T1000 (cell line): ENCODE measurements at places on chromosomes 3 and 15.

GRCh38 chr3:156014489-156014888 lies 105.9 kb upstream of the KCNAB1 start:
- no peak for DNase-seq

- DNase-seq: no peak
Measured at GRCh38 chr3:41370307-41370706, 171.0 kb downstream of the CTNNB1 start.

DNA sequence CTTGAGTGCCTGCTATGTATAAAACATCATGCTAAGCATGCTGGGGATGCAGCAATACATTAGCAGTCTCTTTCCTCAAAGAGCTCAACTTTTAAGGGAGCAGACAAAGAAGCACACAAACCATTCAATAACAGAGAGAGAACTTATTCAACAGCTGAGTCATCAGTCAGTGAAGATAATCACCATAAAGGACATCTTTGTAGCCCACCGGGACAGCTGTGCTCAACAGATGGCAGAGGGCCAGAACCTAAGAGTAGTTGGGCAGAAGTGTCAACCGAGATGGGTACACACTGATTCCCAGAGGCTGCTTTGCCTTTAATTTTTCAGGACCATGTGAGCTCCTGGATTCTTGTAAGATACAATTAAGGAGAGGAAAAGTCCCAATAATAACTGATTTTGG lies 4.2 kb upstream of the RAB8B start:
- no peak for DNase-seq

DNA sequence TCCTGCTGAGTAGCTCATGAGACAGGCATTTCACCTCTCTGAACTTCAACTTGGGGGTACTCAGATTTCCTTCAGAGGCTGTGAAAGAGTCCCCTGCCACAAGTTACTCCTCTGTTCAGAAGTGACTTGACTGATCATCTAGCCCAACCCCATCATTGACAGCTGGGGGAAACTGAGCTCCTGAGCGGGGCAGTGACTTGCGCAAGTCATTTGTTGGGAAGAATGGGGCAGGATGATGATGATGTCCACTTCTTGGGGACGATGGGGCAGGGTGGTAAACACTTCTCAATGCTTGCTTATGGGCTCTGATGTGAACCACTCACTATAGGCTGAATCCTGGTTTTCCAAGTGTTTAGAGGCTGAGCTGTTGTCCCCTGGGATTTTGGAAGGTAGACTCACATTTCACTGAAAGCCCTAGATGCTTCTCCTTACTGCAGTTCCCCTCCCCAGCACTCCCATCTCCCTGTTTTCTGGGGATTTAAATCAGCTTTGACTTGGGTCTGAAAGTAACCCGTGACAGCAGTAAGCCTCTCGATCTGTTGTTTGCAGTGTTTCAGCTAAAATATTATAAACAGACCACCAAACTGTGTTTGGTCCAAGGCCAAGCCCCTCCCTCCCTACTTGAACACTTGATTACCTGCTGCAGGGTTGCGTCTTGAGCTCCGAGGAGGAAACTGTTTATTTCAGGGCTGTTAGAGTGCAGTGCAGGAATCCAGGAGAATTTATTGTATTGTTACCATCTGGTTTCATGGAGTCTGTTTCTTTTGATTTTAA lies 25.1 kb downstream of the SMAD3 start:
- DNase-seq: no peak

- no peak for DNase-seq
Measured at GRCh38 chr3:37905987-37906674, 44.5 kb downstream of the CTDSPL start.

DNA sequence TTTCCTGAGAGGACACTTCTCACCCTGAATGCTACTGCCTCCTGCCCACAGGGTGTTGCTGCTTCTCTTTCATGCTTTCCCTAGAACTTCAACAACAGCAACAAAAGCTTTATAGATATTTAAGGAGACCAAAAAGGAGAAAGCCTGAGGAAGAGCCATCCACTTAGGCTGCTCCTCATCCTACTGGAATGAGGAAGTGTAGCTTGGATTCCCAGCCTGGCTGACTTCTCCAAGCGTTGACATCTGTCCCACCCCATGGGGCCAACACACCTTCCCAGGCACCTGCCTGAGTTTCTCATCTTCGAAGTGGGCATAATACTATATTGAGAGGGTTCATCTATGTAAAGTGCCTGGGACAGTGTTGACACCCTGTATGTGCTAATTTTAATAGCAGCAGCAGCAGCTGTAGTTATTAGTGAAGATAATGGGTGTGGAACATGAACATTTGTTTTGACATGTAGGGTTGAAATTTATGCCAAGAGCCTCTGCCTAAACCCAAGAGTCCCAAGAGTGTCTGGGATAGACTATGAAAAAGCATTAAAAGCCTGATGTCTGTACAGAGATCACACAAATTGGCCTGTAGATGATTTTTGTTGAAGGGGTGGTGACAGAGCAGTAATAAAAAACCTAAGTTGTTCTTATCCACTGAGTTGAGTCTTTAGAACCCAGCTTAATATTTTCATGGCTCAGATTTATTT lies 96.5 kb upstream of the PIAS1 start:
- no peak for DNase-seq

- DNase-seq: no peak
Measured at GRCh38 chr3:49869525-49870126, at the start of gene CAMKV. Gene CAMKV, minus strand, starts transcription at chr3:49869906. Its CDS starts 7,518 bp downstream, at chr3:49862388.

DNA sequence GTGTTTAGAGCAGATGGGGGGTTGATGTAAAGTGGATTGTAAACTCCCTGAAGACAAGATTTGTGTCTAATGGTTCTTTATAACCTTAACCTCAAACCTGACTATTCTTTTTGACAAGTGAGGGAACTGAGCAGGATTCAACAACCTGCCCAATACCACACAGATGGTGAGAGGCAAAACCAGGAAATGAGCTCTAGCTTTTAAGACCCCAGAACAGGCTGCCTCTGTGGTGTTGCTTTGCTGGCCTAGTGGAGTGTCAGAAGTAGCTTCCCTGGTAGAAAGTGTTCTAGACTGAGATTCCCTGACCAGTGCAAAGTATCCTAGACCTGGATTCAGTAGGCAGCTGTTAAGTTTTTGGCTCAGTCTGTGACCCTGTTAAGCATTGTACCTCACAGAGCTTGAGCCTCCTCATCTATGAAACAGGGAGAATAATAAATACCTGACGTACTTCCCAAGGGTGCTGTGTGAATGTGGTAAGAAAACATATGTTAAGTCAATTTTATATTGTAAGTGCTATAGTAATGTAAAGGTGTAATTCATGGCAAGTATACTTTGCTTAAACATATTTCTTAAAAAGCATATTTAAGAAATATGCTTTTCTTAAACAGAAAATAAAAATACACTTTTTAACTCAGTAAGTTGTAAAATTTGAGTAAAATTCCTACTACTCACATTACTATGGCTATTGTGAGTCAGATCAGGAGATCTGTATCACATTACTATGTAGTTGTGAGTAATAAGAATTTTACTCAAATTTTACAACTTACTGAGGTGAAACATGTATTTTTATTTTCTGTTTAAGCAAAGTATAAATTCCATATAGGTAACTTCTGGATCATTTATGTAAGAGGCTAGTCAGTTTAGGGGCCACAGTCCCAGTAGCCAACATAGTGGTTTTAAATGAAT lies 8.8 kb downstream of the GPR87 start:
- DNase-seq: no peak

DNA sequence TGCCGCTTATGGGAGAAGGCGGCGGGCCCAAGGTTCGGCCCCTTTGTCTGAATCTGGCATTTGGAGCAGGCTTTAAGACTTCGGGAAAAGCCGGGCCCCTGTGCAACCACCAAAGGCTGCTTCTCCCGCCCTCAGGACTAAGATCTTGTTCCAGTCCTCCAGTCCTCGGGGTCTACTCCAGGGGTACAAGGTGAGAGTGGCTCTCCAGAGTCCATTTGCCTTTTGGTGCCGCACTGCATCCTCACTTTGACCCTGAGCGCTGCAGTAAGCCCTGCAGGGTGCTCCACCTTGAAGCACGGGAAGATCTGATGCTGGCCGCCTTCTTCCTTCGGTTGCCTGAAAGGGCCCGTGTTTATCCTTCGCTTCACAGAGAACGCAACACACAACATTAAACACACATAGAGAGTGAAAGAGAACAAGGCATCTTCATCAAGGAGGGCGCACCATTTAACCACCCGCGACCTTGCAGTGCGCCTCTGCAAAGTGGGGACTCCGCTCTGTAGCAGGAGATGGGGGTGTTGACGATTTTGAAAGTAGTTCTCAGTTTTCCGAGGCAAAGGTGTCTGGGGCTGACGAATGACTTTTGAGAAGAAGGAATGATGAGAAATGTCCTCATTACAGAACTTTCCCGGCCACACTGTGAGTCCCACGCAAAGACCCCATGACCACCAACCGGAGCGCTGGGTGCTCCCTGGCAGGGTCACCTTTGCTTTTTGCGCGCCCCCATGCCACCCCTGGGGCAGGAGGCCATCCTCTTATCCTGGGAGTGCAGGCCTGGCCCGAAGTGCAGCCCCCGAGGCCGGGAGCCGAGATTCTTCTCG lies 1.0 kb downstream of the PIGZ start:
- DNase-seq: no peak

DNA sequence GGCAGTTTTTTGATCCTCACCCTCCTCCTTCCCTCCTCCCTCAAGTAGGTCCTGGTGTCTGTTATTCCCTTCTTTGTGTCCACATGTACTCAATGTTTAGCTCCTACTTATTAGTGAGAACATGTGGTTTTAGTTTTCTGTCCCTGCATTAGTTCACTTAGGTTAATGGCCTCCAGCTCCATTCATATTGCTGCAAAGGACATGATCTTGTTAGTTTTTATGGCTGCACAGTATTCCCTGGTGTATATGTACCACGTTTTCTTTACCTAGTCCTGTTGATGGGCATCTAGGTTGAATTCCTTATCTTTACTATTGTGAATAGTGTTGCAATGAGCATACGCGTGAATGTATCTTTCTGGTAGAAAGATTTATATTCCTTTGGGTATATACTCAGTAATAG lies 61.7 kb upstream of the FGF7 start:
- no peak for DNase-seq

- DNase-seq: no peak
Measured at GRCh38 chr15:53802672-53803071, 43.2 kb upstream of the WDR72 start.

DNA sequence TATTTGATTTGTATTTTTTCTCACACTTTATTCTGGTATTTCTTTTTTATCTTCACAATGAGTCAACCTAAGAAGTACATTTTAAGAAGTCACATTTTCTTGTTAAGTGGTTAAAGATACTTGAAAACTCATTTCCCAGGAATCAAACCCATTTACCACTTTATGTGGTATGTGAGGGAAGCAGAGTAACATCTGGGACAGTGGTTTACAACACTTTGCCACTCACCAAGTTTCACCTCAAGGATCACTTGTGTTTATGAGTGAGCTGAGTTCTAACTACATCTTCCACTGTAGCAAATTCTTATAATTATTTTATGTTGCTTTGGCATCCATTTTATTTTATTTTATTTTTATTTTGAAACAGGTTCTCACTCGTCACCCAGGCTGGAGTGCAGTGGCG lies 53.8 kb downstream of the IGSF11 start:
- DNase-seq: no peak

DNA sequence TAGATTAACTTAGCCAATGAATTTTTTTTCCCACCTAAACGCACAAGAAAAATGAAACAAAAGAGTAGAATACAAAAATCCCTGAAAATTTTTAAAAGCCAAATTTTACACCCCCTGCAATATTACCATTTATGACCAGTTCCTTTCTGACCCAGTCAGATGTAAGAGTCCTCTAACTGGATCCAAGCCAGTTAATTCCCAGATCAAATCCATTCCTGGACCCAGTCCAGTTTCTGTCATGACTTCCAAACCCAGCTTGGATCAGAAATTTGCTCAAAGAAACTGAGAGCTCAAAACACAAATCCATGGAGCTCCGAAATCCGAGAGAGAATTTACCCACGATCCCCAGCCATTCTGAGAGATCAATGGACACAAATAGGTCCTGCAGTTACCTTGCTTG lies 17.0 kb upstream of the ALDH1L1 start:
- DNase-seq: no peak

DNA sequence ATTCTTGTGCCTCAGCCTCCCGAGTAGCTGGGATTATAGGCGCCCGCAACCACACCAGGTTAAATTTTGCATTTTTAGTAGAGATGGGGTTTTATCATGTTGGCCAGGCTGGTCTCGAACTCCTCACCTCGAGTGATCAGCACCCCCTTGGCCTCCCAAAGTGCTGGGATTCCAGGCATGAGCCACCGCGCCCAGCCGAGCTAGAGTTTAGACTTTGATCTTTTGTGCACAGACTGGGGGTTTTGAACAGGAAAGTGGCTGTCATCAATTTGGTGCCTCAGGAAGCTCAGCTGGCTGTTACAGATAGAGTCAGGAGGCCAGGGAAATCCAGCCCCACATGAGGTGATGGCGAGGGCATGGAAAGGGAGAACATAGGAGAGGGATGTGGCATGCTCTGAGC lies 19.3 kb upstream of the IREB2 start:
- no peak for DNase-seq

GRCh38 chr3:141257961-141258360 lies 26.3 kb downstream of the PXYLP1 start:
- no peak for DNase-seq

DNA sequence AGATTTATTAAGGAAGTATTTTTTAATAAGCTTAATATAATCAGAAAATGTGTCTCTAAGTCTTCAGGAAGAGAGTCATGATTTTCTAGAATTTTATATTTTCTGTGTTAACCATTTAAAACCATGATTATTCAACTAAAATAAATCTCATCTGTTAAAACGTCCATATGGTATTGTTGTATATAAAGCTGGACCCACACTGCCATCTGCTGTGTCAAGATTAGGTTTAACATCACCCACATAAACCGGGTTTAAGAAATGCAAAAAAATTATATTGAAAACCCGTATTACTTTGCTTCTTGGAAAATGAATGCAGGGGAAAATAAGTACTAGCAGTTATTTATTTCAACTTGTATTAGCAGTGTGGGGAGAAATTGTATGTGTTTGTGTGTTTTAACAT lies 9.5 kb upstream of the CCDC66 start:
- DNase-seq: no peak

GRCh38 chr15:99016680-99017321 lies 9.2 kb upstream of the PGPEP1L start:
- DNase-seq: peak; percentile 34

DNA sequence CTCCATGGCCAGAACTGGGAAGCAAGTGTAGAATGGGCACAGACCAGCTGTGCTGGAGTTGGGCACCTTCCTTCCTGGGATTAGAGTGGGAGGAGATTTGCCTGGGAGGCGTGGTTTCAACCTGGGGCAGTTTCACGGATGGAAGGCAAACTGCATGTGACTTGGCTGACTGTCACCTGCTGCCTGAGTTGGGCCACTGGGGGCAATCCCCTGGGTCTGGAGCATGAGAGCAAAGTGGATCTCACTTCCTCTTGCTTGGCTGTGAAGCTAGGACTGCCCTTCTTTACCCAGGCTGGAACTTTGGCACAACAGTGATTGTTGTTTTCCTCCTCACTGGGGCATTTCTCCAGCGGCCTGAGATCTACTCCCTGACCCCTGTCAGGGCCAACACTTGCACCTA lies 1247.0 kb upstream of the EPHA6 start:
- DNase-seq: no peak

DNA sequence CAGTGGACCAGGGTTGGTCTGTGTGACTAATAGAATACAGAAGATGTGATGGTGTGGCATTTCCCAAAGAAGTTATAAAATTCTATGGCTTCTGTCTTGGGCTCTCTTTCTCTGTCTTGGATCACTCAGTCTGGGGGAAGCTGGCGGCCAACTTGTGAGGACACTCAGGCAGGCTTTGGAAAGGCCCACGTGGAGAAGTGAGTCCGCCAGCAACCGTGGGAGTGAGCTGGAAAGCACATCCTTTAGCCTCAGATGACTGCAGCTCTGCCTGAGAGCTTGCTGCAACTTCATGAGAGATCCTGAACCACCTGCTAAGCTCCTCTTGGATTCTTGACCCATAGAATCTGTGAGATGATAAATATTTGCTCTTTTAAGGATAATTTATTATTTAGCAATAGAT lies 72.0 kb upstream of the RASGRP1 start:
- no peak for DNase-seq
